Stimulated activated CD4-positive, alpha-beta T cell treated with anti-CD3 and anti-CD28 coated beads, Interleukin-1b, Interleukin-23, amount 100 ng/mL, for 1 hour (primary cell): ENCODE measurements at places on chromosomes 2 and 18.

GRCh38 chr2:137179542-137179941, 414.2 kb downstream of the THSD7B start:
- DNase-seq: no peak

DNA sequence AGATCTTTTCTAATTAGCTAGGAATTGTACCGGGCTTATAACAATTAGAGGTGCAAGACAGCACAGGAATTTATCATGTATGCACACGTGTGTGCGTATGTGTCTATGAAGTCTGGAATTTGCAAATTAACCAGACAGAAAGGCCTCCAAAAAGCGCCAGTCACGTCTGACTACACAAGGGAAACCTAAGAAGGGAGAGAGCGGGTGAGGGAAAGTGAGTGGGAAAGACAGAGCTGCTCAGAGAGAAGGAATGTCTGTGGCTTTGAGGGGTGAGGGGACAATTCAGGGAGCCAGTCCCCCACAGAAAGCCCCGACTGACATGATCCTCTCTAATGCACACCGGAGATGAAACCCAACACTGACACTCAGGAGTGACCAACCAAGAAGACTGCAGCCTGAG, 197.7 kb upstream of the SH3BP4 start:
- no peak for DNase-seq

DNA sequence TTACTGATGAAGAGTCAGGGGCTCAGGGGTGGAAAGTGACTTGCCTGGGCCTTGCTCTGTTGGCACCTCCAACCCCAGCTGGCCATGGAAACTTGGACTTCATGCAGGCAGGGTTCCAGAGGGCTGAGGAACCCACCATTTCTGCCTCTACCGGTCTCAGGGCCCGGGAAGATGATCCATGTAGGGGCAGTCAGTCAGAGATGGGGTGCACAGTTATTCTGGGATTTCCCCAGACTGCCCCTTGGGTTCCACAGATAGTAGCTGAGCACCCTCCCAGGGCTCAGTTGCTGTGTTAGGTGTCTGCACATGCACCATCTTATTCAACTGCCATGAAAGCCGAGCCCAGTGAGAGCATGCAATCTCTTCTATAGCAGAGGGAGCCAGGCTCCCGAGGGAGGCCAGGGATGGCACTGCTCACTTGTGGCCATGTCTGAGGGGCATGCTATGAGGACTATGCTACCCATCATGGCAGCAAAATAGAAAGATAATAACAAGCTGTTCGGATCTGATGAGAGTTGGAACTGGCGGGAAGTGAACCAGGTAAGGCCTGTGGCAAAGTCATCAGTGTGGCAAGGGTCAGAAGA, 37.3 kb downstream of the RHOB start:
- DNase-seq: no peak

- no peak for DNase-seq
Measured at GRCh38 chr2:140262908-140263307, 1482.7 kb upstream of the NXPH2 start.

GRCh38 chr2:223541546-223541945, 60.6 kb downstream of the SCG2 start:
- no peak for DNase-seq

DNA sequence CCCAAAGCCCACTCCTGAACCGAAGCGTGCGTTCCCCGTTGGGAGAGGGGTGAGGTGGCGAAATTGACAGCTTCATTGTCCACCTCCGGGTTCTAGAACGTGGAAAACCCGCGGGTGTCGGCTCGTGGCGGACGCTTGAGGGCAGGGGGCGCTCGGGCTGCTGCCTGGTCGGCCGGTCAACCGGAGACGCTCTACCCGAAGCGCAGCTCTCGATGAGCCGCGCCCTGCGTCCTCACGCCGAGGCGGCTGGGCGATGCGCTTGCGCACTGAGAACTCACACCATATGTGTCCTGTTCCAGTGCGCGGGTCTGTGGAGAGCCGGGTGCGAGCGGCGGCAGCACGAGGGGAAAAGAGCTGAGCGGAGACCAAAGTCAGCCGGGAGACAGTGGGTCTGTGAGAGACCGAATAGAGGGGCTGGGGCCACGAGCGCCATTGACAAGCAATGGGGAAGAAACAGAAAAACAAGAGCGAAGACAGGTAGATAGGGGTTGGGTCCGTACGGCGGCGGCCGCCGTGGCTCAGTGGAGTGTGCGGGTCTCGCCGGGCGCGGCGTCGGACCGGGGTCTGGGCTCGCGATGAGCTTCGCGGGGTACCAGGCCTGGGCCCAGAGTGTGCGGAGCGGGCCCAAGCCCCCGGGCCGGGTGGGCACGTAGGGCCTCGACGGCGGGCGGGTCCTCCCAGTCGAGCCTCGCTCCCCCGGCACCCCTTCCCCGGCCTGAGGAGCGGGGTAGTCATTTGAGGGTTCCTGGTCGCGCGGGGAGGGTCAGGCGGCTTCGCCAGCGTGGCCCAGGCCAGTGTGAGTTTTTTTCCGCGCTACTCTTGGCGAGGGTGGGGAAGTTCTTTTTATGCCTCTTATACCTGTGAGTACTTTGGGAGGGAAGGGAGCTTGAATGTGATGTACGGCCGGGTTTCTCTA, at the start of gene EIF5B:
Gene EIF5B, plus strand, starts transcription at position 277 of the 916 bp plus-strand sequence. Its CDS starts 166 bp downstream, at position 443.
- peak; percentile 81 for DNase-seq

GRCh38 chr2:121382744-121383143, 97.7 kb upstream of the TFCP2L1 start:
- DNase-seq: no peak

DNA sequence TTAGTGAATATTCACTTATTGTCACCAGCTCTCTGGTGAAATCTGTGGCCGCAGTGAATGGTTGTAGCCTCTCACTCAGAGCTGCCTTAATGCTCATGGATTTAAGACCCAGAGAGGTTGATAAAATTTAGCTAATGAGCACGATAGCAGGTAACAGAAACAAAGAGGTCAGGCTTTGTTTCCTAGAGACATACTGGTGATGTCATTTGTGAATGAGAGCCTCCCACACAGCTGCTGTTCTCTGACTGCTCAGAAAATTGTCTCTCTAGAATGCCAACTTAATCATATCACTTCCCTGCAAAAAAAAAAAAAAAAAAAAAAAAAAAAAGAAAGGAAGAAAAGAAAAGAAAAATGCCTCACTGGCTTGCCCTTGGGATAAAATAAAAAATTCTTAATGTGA, 411.7 kb upstream of the MYT1L start:
- DNase-seq: no peak

DNA sequence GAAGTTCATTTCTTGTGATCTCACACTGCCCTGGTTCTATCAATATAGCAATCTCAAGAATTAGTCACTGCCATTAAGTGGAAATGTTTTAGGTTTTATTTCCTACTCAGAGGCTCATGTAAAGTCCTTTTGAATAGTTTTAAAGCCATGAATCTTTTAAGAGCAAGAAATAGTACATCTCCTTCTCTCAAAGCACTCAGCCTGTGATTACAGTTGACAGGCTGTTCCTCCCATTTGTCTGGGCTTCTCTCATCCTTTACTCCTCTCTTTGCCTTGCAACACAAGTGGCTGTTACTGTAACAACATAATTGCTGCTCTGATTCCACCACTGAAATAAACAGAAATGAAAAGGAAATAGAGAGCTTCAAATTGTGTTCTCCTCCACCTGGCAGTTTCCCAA, 18.4 kb downstream of the GRP start:
- DNase-seq: no peak

GRCh38 chr18:5414546-5414945, 119.0 kb upstream of the ZBTB14 start:
- no peak for DNase-seq

GRCh38 chr2:101981504-101981903, 10.3 kb upstream of the IL1R2 start:
- DNase-seq: no peak

- DNase-seq: no peak
Measured at GRCh38 chr2:62296034-62296831, 100.3 kb downstream of the B3GNT2 start.

DNA sequence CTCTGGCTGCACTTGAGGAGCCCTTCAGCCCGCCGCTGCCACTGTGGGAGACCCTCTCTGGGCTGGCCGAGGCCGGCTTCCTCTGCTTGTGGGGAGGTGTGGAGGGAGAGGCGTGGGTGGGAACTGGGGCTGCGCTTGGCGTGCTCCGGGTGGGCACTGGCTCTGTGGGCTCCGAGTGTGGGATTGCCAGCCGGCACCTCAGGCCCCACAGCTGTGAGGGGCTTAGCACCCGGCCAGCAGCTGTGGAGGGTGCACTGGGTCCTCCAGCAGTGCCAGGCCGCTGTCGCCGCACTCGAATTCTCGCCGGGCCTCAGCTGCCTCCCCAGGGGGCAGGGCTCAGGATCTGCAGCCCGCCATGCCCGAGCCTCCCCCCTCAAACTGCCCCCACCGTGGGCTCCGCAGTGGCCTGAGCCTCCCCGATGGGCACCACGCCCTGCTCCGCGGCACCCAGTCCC, 808.0 kb upstream of the SOX11 start:
- no peak for DNase-seq

GRCh38 chr18:55497825-55498403, 90.1 kb downstream of the TCF4 start:
- DNase-seq: no peak

- DNase-seq: no peak
Measured at GRCh38 chr2:128834880-128835252, 516.2 kb upstream of the HS6ST1 start.

DNA sequence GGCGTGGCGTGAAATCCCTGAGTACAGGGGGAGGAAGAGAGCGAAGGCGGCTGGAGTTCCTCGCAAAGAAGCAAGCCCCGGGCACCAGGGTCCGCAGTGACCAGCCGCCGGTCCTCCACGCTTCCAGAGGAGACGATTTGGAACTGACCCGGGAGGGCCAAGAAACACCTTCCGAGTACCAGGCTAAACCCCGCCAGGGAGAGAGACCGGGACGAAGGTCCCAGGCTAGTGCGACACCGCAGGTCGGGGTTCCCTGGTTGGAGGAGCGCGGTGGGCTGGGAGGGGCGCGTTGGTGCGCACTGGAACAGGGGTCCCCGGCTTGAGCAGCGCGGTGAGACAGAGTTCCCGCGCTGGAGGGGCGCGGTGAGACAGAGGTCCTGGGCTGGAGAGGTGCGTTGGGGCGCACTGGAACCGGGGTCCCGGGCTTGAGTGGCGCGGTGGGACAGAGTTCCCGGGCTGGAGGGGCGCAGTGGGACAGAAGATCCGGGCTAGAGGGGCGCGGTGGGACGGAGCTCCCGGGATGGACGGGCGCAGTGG, 901 bp downstream of the WDFY1 start:
- DNase-seq: no peak

DNA sequence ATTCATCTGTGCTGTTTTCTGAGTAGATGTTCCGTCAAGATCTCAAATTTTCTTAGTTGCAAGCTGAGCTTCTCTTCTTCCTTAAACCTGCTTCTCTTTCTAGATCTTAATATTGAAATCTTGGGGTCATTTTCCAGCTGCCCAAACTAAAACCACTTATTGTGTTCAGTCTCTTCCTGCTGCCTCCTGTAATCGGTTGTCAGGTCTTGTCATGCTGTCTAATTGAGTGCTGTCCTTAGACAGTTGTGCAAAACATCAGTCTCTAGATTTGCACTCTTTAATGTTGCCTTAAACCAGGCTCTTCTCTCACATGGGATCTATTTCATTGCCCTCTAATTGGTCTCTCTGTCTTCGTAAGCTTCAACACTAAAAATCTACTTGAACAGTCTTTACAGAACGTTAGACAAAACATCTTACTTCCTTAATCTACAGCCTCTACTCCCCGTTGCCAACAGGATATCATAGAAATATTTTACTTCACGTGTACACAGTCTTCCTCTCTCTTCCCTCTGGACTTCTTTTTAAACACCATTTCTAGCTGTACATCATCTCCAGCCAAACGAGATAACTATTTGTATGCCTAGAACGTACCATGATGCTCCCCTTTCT, 34.9 kb downstream of the GPD2 start:
- no peak for DNase-seq

GRCh38 chr2:131094463-131095281, 1.4 kb upstream of the FAM168B start:
- DNase-seq: no peak
